GF-D8 (cell line): ENCODE measurements at places on chromosomes 11 and 22.

- DNase-seq = no peak
Observed at GRCh38 chr11:8658321-8659057, 24.0 kb downstream of the TRIM66 start.

GRCh38 chr11:20561915-20562314 lies 37.5 kb upstream of the SLC6A5 start:
- DNase-seq = no peak

DNA sequence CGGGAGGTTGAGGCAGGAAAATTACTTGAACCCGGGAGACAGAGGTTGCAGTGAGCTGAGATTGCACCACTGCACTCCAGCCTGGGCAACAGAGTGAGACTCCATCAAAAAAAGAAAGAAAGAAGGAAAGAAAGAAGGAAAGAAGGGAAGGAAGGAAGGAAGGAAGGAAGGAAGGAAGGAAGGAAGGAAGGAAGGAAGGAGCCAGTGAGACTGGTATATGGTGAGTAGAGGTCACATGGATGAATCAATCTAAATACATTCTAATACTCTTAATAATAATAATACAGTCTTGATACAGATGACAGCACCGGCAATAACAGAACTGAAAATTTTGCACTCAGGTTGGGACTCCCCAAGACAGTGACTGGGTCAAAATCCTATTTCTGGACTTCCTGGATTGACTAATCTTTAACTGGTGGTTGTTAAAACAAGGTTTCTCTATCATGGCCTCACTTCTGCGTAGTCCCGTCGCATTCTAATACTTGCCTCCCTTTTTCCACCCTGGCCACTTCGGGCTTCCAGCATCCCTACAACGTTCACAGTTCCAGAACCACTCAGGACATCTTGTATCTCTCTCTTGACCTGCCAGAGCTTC lies 53.5 kb upstream of the EIF3M start:
- no peak for DNase-seq

DNA sequence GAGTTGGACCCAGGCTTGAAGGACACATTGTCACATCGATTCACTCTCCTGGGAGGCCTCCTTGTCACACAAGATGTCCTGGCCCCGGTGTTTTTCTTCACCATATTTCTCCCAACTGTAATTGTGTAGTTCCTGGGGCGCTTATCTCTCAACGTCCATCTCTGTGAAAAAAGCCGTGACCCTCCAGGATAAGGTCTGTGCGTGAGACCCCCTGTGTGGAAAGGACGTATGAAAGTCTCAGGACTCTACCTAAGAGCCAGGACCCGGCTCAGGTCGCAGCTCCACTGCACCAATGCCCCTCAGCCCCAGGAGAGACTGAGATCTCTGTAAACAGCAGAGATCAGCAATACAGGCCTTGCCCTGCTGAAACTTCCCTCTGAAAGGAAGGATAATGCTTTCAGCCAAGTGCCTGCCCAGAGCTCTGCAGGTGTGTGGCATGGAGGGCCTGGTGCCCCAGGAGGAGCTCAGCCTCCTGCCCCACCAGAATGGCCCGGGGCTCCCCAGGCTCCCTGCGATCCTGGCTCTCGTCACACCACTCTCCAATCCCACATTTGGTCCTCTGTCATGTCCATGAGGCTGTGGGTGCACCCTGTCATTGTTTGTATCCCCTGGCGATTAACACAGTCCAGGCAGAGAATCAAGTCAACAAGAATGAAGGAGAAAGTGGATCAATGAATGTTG lies 119.2 kb upstream of the TMEM45B start:
- no peak for DNase-seq

- DNase-seq = no peak
Observed at GRCh38 chr11:9895006-9895405, 231.1 kb downstream of the SWAP70 start.

GRCh38 chr22:29821291-29822016 lies 16.6 kb downstream of the ASCC2 start:
- DNase-seq = peak; percentile 78

DNA sequence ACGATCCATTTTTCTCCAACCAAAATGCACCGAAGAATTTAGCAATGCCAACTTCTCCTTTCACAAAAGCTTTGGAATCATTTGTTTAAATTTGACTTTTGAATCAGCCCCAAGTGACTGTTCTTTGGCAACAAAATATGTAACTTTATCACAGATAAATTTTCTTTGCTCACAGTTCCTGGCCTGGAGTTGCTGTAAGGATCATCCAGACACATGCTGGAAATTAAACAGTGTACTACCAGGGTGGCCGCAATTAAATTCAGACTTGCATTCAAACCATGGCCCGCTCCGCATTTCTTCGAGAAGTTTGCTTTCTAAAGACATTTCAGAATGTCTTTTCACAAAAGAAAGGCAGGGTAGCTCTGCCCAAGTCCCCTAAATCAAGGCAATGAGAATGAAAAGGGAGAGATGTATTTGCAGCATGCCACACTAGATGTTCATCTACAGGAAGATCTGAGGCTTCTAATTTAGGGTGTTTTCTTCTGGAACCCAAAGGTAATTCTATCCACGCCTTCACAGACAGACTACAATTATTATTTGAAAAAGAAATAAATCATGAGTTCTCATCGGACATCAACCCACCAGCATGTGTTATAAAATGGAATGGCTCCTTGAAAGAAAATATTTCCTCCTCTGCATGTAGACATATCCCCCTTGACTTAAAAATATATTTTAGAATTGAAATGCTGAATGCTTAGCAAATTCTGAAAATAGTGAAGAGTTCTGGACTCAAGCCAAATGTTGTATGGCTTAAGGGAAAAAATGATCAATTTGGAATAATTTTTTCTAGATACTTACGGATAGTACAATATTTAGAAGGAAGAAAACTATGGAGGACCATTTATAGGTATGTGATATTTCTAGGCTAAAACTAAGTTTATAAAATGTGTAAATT lies 189.7 kb upstream of the BLID start:
- no peak for DNase-seq

DNA sequence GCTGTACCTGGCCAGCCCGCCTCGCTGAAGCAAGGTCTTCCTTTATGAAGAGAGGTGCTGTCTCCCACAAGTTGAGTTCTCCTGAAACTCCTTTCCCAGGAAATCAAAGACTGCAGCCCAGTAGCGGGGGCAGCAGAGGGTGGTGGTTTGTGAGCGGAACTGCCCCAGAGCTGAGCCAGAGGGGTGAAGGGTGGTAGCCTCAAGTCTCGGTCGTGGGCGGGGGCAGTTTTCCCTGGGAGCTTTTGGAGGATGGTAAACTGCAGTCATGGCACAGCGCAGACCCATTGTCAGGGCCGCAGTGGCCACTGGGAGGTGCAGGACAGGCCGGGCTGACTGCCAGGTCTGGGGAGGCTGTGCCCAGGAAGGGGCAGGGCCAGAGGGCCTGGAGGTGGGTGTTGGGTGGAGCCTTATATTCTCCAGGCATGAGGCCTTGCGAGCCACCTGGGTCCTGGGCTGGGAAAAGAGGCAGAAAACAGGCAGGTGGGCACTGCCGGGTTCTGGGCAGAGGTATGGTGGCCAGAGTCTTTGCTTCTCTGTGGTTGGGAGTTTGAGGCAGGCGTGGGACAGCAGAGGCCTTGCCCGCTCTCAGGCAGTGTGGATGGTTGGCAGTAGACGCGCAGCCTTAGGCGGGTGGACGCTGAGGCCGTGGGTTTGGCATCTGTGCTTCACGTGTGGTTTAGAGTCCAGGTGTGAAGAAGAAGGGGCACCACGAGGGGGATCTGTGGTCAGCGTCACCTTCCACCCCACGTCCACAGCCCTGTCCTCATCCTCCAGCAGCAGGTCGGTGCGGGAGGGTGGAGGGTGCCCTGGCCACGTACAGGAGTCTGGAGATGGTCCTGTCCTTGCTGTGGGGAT lies 1176.4 kb downstream of the BRD1 start:
- DNase-seq = no peak

DNA sequence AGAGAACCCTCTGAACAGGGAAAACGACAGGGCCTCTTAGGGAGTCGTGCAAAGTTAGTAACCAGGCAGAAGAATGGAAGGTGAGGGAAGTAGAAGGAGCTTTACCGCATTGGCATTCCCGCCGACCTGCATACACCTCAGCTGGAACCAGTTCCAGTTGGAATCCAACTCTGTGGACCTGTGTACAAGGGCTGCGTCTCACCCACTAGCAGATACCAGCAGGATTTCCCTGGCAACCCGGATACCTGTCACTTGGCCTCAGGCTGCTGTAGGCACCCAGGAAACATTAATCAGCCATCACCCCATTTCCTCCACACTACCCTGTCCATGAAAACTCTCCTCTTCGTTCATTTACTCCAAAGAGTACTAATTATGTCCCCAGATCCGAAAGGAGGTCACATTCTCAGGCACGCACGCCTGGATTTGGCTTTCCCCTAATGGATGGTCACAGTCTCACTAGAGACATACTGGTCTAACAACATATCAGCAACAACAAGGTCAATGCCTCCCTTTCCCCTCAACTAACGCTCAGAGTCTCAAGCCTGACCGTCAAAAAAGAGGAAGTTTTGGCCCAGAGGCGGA lies 842 bp downstream of the ARFGAP2 start:
- peak; percentile 3 for DNase-seq

DNA sequence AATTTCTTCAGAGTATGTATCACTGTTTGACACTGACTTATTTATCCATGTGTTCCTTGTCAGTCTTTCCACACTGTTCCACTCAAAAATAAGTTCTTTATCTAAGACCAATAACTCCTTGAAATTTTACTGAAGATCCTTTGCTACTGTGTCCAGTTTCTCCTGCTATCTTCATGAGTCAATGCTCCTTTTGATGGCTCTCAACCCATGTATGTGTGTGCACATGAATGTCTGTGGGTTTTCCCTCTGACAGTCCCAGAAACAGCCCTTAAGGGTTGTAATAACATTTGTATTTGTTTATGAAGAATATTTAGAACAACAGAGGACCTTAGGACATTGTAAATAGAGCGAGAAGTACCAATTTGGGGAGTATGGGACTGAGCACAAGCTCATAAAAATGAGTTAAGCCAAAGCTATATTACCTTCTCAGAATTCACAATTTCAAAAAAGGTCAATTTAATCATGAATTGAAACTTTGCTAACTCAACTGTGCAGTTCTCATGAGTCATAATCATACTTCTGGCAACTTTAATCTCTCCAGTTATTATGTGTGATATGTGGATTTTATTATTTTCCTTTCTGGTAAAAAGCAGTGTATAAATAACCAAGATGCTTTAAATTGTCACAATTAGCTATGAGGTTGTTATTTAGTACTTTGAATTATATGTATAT lies 533.6 kb downstream of the CNTN5 start:
- DNase-seq = no peak

DNA sequence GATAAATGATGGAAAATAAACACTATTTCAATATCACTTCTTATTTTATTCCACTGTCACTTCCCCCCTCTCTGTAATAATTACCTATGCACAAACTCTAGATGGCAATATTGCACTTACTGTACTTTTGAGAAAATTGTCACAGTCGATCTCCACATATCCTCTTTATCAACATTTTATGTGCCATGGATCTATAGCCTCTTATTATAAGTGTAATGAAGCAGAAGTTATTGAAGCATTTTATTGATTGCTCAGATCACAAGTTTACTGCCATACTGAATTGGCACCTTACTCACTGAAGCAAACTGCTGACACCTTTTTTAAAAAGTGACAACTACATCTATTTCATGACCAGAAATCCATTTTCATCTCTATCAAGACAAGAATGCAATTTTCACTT lies 133.4 kb downstream of the DCDC1 start:
- DNase-seq = no peak

DNA sequence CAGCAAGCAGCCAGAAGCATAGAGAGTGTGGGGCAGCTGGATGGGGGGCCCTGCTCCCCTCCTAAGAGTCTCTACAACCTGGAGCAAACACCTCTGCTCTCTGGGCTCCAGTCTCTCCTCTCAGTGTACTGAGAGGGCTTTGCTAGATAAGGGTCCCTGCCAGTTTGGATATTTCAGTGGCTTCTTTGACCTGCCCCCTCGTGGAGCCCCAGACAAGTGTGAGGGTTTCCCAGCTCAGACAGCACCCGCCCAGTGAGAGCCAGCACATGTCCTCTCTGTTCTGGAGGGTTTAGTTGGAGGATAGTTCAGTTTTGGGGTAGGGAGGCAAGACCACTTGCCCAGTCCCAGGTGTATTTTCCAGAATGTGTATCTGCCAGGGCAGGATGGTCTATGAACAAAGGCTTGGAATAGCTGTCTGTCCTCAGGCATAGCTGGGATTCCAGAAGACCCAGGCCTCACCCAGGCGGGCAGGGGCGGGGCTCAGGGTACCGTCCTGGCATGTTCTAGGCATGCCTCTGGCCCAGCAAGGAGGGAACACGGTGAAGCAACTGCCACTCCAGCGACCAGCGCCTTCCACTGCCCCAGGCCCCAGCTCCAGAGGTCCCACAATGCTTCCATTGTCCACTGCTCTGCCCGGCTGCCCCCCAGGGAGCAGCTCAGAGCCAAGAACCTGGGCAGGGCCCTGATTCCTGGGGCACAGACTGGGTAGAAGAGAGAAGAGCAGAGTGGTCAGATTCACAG lies 7.5 kb upstream of the MICALL1 start:
- no peak for DNase-seq

DNA sequence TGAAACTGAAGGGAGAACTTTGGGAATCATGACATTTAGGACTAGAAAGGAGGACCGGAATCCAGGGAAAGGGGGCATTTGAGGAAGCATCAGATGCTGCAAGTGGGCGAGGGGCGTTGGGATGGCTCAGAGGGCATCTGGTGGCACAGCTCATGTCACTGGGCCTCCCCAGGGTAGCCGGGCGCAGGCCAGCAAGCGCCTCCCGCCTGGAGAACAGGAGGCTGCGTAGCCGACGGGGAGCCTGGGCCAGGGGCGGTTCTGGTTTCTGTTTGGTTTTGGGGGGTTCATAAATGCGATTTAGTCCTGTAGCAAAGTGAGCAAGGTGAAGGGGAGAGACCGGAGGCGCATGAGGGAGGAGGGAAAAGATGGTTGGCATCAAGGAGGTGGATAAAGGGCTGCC lies 443 bp upstream of the ST14 start:
- DNase-seq = no peak

DNA sequence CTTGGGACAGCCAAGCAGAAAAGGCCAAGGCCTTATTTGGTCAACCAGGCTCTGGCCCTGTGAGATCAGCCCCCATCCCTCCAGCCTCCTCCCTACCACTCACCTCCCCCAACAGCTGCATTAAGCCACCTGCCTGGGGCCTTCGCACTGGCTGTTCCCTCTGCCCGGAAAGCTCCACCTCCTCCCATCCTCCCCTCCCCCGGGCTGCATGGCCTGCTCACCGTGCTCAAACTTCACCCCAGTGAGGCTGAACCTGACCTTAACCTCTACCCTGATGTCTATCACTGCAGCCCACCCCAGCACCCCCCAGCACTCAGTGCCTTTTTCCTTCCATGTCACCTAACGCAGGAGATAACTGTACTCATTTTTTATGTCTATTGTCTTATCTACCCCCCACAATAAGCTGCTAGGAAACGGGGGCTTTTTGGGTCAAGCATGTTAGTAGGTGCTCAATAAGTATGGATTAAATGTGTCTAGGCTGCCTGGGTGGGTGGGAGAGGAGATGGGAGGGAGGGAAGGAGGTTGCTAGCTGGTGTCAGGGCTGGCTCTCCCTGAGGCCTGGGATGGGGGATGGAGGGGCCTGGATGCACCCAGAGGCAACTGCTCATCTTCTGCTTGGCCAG lies 912 bp downstream of the PTPRCAP start:
- peak; percentile 68 for DNase-seq

GRCh38 chr11:120268686-120269085 lies 28.7 kb downstream of the POU2F3 start:
- no peak for DNase-seq

GRCh38 chr22:30211124-30211820 lies 35.3 kb downstream of the LIF start:
- no peak for DNase-seq

GRCh38 chr11:72141066-72141465 lies 5.5 kb downstream of the FOLR3 start:
- no peak for DNase-seq
